ENCODE measurements at places on chromosomes 1 and 21.

DNA sequence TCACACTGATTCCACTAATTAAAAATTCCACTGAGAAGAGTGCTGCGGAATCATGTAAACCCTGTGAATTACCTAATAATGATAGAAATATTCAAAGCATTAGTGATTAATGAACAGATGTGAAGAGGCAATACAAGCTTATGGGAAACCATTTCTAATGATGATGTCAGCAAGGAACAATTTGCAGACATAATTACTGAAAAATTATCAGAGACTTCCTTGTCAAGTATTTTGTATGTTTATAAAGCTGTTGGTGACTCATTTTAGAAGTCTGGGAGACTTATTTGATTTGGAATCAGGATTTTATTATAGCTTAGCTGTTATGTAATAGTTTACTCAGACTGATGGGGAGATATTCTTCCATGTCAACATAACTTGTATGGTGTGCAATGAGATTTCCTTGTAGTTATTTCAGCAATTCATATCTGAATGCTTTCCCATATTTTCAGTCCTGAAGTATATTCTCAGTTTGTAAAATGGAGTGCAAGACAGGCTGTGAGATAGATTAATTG is 135.5 kb downstream of the TGFB2 start:
- no peak for DNase-seq

- DNase-seq, result peak; percentile 7
These were observed 52.2 kb downstream of the SMYD2 start for GRCh38 chr1:214332946-214333798.

GRCh38 chr1:230274254-230274653 is 151.9 kb downstream of the PGBD5 start:
- DNase-seq, result no peak

DNA sequence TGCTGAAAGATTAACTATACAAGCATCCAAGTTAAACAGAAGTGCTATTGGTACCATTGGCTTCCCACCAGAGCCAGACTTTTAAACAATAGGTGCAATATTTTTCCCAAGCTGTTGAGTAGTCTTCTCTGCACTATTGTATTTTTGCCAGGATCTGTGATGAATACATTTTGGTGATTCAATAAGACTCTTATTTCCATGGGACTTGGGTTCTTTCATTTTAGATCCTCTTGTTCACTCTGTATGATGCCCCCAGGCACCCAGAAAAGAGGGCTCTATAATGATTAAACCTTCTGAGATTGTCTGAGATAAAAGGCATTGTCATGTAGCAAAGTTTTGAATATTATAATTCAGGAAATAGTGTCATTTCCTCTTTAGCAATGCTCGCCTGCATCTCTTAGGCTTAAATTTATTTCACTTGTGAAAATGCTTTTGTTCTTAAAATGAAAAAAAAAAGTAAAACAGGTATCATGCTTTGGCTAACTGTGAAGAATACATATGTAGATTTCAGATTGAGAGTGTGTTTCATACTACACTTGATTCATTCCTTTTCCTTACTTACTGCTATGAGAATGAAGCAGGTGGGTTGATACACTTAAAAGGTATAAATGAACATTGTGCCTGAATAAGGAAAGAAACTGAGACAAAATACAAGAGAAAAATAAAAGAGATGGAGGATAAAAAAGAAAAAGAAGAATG is 275.0 kb downstream of the HMCN1 start:
- no peak for DNase-seq

DNA sequence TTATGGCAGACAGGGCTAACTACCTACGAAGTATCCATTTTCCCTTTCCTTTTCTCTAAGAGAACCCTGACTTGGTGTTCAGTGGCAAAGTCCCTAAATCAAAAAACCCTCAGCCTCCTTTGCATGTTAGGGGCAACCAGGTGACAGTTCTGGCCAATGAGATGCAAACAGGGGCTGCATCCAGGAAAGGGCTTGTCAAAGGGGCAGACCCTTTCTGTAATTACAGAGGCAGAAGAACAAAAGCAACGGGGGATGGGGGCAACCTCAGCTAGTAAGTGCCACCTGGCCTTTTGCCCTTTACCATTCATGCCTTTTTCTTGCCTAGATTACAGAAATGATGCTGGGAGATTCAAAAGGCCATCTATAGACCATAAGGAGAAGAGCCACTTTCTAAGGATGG is 34.4 kb downstream of the GLUL start:
- no peak for DNase-seq

DNA sequence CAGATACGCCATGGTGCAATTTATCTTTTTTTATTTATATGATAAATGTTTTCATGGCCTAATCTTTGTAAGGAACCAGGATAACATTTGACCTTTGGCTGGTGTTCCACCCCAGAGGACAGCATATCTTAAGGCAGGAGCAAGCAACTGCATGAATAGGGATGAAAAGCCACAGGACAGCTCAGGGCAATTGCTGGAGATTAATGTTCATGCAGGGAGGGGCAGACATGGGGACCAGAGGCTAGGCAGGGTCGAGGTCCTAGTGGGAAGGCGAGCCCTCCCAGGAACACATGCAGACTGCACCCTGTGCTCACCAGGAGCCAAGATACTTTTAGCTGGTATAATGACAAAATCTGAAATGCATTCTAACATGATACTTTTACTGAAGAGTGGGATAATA is 74.4 kb upstream of the HAO2 start:
- DNase-seq, result no peak

- no peak for DNase-seq
These were observed 237.7 kb downstream of the SLC45A1 start for GRCh38 chr1:8555582-8555981.

DNA sequence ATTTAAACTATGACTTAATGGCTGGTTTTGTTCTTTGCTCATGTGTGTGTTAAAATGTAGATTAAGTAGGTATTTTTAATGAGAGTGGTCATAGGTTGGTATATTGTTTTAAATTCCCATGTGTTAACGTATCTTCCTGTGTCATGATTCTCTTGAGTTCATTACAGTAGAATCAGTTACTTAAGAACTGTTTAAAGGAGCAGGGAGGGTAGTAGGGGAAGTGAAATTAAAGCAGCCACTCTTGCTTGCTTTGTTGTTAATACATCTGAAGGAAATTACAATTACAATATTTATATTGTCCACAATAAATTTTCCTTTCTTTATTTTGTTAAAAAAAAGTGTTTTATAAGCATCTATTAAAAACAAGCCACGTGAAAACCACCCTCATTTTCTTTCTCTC is 119.2 kb upstream of the KIAA1614 start:
- no peak for DNase-seq

- no peak for DNase-seq
These were observed 38.1 kb downstream of the TRPM2 start for GRCh38 chr21:44391345-44392091.

DNA sequence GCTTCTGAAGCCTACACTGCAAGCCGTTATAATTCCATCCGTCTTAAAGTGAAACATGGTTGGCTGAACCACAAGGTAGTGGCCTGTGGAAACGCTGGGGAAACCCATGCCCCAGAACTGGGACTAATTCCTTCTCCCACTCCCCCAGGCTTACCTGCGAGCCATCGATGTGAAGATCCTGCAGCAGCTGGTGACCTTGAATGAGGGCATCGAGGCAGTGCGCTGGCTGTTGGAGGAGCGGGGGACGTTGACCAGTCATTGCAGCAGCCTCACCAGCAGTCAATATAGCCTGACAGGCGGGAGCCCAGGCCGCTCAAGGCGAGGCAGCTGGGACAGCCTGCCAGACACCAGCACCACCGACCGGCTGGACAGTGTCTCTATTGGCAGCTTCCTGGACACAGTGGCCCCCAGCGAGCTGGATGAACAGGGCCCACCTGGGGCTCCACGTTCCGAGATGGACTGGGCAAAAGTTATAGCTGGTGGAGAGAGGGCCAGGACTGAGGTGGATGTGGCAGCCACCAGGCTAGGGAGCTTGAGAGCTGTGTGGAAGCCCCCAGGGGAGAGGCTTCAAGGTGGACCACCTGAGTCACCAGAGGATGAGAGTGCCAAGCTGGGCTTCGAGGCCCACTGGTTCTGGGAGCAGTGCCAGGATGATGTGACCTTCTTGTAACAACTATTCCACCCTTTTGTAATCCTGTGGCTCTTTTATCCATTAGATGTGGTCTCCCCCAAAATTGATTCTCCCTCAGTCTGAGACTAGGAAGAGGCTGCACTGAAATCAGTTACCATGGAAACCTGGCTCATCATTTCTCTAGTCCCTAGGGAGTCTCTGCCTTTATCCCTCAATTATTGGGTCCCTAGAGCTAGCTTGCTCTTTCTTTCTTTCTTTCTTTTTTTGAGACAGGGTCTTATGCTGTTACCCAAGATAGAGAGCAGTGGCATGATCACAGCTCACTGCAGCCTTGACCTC is 16.7 kb downstream of the LURAP1 start:
- no peak for DNase-seq

GRCh38 chr1:16208270-16208987 is 4.0 kb downstream of the ARHGEF19 start:
- DNase-seq, result no peak

GRCh38 chr1:42953182-42954180 is 5.2 kb downstream of the SLC2A1 start:
- no peak for DNase-seq

- no peak for DNase-seq
These were observed 32.3 kb upstream of the NHLH2 start for GRCh38 chr1:115873184-115873583.

- no peak for DNase-seq
These were observed 270.0 kb upstream of the ZRANB2 start for GRCh38 chr1:71350805-71351204.

DNA sequence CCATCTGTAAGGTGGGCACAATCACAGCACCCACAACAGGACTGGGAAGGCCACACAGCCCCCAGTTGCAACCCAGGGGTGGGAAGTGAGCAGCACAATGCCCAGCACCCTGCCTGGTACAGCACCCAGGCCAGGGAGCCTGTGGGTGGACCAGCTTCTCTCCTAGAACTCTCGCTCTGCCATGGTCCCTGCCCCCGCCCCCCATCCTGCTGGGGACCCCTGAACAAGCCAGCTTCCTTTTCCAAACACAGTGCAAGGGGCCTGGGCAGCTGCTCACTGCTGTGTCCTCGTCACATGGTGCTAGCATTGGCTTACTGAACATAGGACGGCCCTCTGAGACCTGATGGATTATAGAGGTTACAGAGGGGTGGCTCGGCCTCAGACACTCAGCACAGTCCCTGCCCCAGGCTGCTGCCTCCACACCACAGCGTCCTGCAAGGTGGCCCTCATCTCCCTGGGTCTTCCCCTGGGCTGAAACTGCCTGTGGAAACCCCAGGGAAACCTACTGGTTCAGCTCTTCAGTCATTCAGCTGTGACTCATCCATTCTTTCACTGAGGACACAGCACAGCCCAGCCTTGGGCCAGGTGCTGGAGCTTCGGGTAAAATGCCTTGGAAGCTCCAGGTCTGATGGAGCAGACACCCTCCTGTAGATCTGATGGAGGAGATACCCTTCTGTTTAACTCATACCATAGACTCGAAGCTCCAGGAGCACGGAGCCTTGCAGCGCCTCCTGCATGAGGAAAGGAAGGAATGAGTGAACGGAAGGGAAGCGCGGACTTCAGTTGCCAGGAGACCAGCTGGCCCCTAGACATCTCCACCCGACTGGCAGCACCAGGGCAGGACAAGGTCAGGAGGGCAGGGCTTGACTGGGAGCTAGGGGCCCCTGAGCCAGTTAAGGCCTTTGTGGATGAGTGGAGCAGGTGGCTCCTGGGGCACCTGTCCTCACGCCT is 8.1 kb upstream of the PRDM16 start:
- DNase-seq, result no peak

DNA sequence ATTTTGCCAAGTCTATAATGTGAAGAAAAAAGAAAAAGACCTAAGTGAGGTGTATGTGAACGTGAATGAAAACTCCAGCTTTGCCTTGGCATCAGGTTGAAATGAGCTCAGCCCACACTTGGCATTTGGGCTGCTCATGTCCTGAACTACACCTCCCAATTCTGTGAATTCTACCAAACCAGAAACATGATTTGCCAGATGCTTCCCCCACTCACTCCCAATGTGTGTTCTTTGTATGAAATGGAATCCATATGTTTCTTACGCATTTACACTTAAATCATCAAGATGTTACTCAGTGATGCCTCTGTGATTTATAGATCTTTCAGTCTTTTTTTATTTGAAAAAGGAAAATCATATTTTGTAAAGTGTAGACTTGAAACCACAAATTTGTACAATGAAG is 32.8 kb upstream of the RUNX1 start:
- DNase-seq, result no peak

GRCh38 chr21:36557316-36557715 is 77.4 kb upstream of the CLDN14 start:
- no peak for DNase-seq

DNA sequence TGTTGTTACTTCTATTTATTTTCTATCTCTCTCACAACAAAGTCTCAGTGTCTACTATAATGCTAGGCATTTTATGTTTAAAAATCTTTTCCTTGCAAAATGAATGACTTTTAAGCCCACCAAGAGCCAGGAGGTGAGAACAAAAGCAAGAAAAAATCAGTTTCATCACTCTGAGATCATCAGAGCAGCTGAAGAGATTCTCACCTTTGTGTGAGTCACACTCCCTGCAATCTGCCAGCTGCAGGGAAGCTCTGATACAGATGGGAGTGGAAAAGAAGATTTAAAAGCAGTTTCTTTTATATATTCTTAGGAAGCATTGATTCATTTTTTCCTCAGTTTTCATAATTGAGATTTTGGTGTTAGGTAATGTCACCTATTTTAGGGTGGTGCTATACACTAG is 107.6 kb downstream of the LHX9 start:
- no peak for DNase-seq

- no peak for DNase-seq
These were observed 17.2 kb downstream of the TMEM81 start for GRCh38 chr1:205067031-205067430.
